ENCODE measurements at places on chromosomes 5 and 9.

DNA sequence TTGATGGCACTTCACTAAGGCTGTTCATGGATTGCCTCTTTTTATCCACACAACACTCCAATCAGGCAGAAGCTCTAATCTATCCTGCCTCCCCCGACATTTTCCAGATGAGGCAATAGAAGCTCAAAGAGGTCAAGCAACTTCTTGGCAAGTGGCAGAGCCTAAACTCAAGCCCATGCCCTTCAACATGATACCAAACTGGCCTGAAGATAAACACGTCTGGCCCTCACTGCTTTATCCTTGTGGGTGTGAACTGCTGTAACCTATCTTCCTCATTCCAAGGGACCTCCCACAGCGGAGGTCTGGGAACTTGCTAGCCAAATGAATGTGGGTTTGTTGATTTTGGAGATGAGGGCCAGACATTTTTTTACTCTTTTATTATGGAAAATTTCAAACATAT, 9.5 kb downstream of the SLC35A4 start:
- peak; percentile 69 for DNase-seq

GRCh38 chr5:58149746-58150145, 310.1 kb downstream of the PLK2 start:
- no peak for DNase-seq

GRCh38 chr5:83281658-83282057, 189.9 kb upstream of the VCAN start:
- DNase-seq, result no peak

- DNase-seq, result no peak
Measured at GRCh38 chr9:114370251-114370967, 17.4 kb downstream of the AKNA start.

- DNase-seq, result no peak
Measured at GRCh38 chr5:167951116-167951515, 340.3 kb upstream of the WWC1 start.

DNA sequence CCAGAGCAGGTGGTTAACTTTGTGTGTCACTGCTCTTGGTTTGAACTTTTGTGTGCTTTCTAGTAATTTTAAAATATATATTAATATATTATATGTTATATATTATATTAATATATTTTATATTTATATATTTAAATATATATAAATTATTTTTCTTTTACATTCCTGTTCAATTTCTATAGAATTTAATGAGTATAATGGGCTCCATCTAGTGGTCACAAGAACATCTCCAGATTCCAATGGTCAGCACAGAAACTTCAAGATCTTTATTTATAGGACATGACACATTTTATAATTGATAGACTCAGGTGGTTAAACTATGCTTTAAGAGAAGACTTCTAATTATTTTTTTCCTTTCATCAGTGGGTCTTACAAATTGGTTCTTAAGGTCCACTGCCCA, 39.1 kb downstream of the COL23A1 start:
- peak; percentile 18 for DNase-seq

DNA sequence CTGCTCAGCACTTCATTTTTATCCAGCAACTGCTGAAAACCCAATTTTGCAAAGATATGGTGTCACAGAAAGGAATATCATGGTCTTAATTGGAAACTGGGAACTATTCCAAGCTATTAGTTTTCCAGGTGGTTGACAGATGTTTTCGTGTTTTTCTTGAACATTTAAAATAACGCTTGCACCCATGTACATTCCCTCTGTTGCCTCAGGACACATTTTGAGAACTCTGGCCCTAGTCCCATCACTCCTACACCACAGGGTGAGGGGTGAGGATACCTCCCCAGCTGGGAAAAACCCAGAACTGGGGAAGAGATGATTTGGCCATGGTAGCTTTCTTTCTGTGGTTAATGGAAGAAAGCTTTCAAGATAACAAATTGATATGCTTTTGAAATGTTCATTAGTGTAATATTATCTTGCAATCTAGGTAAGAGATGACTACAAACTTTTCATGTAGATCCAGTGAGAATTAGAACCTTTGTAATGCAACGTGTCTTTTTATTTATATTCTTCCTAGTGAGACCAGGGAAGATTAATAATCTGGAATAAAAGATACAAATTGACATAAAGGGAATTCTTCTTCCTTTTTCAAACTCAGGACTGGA, 627.0 kb downstream of the RAB3C start:
- DNase-seq, result no peak

GRCh38 chr5:143921525-143922311, 109.8 kb downstream of the HMHB1 start:
- DNase-seq, result no peak

- DNase-seq, result no peak
Measured at GRCh38 chr9:130473566-130473965, 28.8 kb downstream of the ASS1 start.

DNA sequence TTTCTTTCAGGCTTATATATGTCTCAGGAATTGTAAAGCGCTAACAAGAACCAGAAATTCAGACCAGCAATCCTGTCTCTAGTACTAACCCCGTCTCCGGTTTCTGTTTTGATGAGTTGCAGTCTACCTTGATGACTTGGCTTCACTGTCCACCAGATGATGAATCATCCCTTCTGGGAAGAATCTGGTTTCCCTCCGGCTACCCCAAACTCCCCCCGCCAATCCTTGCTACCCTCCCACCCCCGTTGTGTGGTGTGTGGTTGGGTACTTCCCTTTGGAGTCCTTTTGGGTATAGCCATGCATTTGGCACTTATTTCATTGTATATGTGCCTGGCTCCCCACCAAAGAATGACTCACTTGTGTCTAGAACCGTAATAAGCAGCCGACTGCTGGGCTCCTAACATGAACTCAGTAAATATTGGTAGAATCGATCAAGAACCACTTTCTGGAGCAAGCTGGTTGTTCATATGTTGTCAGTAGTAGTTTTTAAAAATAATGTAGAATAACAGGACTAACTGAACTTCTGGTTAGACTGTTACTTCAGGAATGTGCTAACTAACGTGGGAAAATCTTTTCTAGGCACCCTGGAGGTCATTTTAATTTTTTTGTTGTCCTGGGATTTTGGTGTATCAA, 8.3 kb upstream of the TGFBI start:
- DNase-seq, result peak; percentile 90

DNA sequence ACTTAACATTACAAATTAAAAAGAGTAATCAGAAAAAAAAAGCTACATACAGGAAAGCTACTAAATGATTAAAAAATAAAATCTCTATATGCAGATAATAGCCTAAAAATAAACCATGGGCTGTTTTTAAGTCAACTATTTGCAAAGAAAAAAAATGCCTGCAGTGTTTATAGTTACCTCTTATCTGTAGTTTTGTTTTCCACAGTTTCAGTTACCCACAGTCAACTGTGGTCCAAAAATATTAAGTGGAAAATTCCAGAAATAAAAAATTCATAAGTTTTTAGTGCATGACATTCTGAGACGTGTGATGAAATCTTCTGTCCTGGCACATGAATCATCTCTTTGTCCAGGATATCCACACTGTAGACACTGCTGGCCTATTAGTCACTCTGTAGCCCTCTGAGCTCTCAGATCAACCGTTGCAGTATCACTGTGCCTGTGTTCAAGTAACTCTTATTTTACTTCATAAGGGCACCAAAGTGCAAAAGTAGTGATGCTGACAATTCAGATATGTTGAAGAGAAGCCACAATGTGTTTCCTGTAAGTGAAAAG, 59.2 kb downstream of the PRELID2 start:
- DNase-seq, result peak; percentile 18

DNA sequence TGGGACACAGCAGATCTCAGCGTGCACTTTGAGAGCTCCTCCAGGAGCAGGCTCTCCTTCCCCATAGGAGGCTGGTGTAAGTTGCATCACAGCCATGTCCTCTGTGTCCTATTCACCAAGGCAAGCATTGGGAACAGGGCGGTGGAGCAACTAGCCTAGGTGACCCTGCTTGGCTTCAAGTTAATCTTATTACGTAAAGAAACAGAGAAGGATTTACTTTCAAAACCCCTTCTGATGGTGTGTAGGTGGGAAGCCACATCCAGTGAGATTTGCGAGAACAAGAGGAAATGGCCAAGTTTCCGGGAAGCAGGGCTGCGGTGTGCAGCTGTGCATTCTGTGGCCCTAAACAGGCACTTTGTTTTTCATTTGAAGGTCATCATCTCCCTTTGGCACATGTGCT, 80.2 kb downstream of the TRIO start:
- peak; percentile 38 for DNase-seq

DNA sequence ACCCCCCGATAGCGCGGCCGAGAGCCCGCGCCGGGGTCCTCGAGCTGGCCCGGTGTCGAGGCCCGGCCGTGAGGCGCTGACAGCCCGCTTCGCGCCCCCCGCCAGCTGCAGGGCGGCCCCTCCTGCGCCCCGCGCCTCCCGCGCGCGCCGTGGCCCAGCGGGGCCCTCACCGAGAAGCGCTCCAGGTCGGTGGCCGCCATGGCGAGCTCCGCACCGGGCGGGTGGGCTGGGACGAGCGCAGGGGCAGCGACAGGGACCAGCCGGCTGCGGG, 166 bp downstream of the SEPTIN8 start:
- no peak for DNase-seq

DNA sequence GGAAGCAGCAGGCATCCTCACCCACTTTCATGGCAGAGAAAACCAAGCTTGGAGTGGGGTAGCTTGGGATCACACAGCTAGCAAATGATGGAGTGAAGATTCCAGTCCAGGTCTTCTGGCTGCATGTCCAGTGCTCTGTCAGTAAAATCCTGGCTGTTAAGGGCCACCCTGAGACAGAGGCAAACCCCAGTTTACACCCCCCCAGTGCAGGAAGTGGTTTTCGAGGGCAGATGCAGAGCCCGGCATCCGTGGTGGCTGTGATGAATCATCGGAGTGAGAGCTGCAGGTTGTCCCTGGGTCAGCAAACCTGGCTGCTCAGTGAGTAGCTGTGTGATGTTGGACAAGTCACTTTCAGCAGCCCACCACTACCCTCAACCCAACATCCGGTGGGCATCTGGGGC, 115.4 kb downstream of the RGS3 start:
- peak; percentile 79 for DNase-seq

GRCh38 chr9:36074055-36074454, 37.3 kb downstream of the RECK start:
- no peak for DNase-seq

GRCh38 chr5:156482818-156483217, 155.9 kb downstream of the SGCD start:
- no peak for DNase-seq

GRCh38 chr5:76604838-76605237, 18.4 kb downstream of the F2RL2 start:
- DNase-seq, result no peak

- DNase-seq, result no peak
Measured at GRCh38 chr9:104589626-104590025, 9.6 kb downstream of the OR13C5 start.

- no peak for DNase-seq
Measured at GRCh38 chr5:129400395-129400983, 59.6 kb upstream of the ADAMTS19 start.

GRCh38 chr9:14956208-14956607, 46.0 kb upstream of the FREM1 start:
- no peak for DNase-seq

DNA sequence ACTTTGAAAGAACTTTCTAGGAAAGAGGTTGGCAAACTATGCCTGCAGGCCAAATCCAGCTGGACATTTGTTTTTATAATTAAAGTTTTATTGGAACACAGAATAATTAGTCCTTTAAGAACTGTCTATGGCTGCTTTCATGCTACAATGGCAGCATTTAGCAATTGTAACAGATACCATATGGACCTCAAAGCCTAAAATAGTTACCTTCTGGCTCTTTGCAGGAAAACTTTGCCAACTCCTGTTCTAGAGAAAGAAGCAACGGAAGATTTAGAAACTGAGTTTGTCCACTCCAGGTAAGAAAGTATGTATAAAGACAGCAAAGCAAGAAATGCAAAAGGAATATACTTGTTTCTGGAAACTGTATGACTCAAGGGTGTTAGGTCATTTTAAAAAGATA, 281.7 kb upstream of the TRPM3 start:
- no peak for DNase-seq

DNA sequence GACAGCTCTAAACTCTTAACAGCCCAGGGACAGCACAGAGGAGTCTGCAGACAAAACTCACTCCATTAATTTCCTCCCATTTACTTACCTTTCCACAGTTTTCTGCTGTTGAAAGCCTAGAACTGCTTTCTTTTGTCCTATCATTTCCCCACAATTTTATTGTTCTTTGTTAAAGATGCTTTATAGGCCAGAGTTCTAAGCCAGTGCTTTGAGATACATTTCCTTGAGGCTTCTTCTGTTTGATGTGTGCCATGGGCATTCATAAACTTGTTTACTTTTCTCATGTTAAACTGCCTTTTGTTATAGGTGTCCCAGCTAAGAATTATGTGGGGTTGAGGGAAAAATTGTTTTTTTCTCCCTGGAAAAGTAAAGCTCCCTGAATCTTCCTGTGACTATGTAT, 25.9 kb upstream of the SUB1 start:
- DNase-seq, result no peak

DNA sequence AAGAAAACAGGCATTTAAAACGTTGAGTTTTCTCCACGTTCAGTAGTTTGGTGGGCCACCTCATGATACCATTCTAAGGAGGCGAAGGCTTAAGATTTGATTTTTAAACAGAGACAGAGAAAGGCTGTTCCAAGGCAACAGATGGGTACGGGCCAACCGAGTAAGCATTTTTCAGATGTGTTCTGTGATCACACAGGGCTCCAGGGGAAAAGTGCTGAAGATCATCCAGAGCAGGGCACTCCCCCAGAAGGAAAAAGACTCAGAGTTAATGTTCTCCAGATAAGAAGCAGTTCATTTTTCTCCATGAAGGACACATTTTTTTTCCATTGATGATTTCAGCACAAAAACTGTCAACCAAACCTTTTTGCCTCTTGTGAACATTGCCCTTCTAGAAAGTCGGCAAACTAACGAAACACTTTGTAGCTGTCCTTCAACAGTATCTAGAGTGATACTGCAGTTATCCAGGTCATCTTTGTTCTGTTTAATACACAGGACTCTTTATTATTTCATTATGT, 138.7 kb downstream of the ALDH1A1 start:
- DNase-seq, result no peak

- DNase-seq, result no peak
Measured at GRCh38 chr5:107941036-107941435, 270.3 kb upstream of the EFNA5 start.

DNA sequence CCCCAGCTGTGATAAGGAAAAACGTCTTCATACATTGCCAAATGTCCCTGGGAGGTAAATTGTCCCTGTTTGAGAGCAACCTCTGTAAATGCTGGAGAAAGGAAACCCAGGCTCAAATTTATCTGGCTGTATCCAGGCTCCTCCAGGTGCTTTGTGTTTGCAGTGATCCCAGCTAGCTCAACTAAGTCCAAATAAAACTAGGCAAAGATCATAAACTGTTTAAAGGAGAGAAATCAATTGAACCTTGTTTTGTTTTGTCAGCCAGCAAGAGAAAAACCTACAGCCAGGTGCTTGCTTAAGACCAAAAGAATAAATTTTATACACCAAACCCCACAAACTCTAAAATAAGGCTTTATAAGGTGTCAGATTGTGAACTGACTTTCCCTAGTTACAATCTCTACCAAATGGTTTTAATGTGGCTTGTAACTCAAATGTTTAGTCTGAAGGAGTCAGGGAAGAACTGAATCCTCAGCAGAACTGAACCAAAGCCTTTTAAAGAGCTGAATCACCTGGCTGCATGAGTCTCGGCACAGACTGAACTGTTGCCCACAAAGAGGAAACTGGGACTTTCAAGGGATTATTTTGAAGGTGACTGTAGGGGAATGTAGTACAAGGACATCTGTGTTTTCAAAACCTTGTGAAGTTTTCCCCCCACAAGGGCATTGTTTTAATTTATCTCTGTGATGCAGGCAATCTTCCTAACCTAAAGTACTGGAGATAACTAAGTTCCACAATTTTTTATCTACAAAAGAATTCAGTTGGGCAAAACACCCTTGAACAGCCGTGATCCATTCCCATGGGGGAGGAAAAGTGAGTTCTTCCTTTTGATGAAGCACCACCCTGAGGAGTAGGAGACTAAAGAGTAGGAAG, 201.7 kb upstream of the TARS1 start:
- DNase-seq, result no peak
